ENCODE measurements at places on chromosomes 11 and 22.

DNA sequence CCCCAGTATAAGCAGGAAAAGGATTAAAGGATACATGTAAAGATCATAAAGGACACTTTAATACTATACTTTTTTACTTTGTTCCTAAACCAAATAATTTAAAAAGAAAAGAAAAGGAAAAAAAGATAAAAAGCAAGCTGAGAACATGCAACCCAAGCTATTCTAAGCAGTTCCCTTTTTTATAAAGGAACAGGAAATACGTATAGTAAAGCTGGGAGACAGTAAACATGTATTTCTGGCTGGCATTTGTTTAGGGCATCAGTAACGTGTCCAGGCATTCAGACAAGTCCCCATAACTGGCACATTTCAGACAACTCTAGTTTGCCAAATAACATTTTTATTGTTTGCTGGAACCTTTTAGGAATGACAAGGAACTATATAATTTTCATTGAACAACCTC is 24.9 kb downstream of the BCO2 start:
- DNase-seq = no peak

- DNase-seq = no peak
These were observed 117.8 kb downstream of the GGTLC2 start for GRCh38 chr22:22761963-22762772.

- DNase-seq = no peak
These were observed 3.8 kb upstream of the FDX1 start for GRCh38 chr11:110425751-110426545.

DNA sequence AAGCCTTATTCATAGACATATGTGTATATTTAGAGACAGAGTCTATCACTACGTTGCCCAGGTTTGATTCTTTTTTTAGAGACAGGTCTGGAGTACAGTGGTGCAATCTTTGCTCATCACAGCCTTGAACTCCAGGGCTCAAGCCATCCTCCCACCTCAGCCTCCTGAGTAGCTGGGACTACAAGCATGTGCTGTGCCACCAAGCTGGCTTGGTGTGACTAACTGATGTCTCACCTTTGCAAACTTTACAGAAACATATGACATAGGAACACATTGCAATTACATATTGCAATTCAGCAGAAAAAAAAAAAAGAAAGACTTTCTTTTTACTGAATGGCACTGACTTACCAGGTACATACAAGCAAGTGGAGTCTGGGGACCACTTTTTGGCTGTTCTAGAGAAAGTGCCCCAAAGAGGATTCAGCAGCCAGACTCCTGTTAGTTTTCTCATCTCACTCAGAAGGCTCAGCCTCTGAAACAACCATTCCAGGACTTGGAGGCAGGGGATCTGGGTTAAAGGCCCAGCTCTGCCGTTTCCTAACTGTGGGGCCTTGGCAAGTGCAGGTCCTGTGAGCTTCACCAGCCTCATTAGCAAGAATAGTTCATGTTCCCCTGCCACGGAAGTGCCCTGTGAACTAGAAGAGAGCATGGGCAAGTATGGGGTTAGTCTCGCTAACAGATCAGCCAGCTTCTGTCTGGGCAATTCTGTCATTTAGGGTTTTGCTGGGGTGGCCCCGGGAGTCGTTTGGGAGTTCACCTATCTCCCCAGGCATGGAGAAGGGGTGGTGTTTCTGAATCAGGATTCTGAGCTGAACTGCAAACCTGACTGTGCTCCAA is 11.3 kb upstream of the NFAM1 start:
- DNase-seq = no peak

DNA sequence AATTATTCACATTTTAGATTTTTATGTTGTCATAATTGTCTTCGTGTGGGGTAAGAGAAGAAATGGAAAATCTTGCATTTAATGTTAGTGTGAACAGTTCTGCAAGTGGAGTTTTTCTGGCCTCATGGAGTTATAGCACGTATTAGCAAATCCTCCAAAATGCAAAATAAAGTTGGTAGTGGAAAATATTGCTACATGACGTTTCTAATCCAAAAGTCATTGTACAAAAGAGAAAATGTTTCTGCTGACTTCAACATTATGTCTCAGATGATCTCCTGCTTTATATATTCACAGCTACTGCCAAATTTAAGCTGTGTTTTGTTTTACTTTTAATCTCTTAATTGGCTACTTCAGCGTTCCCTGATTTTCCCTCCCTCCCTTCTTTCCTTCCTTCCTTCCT is 1804.0 kb upstream of the RAG2 start:
- no peak for DNase-seq

GRCh38 chr11:66659763-66660162 is 17.9 kb downstream of the RBM4B start:
- no peak for DNase-seq

- no peak for DNase-seq
These were observed 2.6 kb downstream of the BET1L start for GRCh38 chr11:204587-205109.

DNA sequence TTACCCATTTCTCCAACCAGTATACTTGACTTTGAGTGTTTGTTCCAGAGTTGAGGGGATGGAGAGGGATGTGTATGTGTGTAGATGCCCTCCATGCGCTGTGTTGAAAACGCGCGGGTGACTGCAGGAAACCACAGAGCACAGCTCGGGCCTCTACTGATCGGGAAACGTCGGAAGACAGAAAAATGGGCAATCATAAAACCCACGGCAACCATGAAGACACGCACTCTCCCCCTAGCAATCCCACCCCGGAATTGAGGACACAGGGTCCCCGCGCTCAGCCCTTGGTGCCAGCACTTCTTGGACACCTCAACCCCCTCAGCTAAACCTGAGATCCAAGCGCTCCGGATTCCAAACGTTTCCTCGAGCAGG is 251 bp upstream of the UQCC3 start:
- no peak for DNase-seq

DNA sequence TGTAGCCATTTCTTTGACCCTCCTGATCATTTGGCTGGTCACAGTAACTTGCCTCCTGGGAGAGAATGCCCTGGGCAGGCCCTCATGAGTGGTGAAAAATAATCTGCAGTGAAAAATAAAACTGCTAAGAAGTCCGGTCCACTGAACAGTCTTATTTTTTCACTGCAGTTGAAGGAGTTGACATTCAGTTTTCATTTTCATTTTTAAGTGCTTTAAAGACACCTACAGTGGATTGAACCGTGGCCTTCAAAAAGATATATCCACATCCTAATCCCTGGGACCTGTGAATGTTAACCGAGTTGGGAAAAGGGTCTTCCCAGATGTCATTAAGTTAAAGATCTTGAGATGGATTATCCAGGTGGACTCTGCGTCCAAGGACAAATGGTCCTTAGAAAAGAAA is 153.6 kb upstream of the GRK3 start:
- DNase-seq = no peak

DNA sequence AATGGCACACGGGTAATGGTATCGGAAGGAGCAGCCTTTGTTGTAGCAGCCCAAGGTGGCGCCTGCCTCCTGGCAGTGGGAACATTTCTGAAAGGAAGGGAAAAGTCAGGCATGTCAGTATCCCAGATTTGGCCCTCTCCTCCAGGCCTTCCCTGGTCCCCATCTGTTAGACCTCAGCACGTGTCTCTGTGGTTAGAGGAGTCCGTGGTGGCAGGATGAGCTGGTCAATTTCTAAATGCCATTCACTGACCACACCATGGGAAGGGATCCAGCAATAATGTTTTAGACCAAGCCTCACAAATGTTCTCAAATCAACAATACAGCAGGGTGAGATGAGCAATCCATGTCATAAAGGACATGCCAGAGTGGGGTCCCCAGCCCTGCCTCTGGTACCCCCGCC is 49.0 kb upstream of the CYP2D6 start:
- no peak for DNase-seq

GRCh38 chr22:40531951-40532900 is 104.3 kb downstream of the MRTFA start:
- DNase-seq = no peak

DNA sequence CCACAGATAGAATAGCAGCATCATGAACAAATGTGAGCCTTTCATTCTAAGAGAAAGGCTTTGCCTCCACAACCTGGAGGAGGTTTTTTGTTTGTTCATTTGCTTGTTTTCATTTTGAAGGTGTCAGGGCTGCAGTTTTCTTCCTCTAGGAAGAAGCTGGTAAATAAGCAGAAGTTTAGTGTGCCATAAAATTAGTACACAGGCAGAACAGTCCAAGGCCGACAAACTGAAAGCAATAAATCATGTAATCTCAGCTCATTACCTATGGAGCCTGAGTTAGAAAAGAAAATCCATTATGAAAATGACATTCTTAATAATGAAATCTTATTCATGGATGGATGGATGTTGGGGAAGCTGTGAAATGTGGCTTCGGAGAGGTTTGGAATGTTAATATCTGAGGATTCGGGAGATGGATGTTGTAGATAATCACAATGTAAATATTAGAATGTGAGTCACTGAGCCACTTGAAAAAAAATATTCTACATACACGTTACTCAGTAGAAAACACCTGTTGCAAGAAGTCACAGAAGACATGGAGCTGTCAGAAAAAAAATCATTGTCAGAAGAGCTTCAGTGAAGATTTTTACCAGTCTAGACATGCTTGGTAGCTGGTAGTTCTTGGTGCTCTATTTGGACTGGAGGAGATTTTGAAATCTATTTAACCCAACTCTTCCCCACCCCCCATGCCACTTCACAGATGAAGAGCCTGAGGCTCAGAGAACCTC is 15.0 kb upstream of the ZDHHC13 start:
- DNase-seq = no peak

GRCh38 chr11:799641-800316 is 1.7 kb upstream of the SLC25A22 start:
- no peak for DNase-seq

- DNase-seq = no peak
These were observed 12.0 kb downstream of the SPTBN2 start for GRCh38 chr11:66716996-66717395.

DNA sequence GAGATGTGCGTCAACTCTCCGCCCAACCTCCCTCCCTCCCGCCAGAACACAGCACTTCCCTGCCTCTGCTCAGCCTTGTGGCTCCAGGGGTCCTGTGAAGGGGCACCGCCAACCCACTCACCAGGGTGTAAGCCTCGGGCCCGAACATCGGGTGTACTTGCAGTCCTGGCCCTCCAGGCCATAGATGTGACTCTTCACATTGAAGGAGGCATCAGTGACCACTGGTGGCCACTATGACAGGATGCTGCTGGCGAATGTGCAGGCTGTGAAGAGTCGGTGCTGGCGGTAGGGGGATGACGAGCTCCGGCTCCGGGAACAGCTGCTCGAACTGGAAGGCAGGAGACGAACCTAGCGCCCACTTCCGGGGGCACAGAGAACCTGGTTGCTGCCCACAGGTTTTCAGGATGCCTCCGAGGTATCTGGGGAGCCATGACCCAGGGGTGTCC is 97.4 kb downstream of the MED15 start:
- DNase-seq = peak; percentile 53

- no peak for DNase-seq
These were observed 32.7 kb downstream of the GRAMD4 start for GRCh38 chr22:46652847-46653331.

DNA sequence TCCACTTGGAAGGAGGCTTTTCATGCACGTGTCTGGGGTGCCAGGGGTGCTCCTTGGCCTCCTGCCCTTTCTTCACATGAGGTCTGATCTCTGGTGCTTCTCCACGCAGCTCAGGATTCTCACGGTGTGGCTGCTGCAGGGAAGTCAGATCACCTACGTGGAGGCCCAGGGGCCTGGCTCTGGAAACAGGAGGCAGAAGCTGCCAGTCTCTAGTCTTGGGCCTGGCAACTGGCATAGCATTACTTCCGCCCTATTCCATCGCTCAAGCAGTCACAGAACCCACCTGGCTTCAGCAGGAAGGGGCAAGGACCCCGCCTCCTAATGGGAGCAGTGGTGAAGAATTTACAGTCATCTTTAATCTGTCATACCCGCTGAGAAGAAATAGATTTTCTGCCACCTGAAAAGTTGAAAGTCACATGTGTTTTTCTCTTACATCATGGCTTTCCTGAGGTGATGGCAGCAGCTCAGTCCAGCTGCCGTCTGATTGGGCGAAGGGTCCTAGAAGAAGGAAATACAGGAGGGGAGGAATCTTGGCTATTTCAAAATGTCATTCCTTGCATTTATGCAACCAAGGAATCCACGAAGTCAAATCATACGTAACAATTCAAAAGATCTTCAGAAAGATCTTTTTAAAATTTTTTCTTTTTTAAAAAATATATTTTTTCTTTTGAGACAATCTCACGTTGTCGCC is 50.1 kb upstream of the DKK3 start:
- DNase-seq = no peak

DNA sequence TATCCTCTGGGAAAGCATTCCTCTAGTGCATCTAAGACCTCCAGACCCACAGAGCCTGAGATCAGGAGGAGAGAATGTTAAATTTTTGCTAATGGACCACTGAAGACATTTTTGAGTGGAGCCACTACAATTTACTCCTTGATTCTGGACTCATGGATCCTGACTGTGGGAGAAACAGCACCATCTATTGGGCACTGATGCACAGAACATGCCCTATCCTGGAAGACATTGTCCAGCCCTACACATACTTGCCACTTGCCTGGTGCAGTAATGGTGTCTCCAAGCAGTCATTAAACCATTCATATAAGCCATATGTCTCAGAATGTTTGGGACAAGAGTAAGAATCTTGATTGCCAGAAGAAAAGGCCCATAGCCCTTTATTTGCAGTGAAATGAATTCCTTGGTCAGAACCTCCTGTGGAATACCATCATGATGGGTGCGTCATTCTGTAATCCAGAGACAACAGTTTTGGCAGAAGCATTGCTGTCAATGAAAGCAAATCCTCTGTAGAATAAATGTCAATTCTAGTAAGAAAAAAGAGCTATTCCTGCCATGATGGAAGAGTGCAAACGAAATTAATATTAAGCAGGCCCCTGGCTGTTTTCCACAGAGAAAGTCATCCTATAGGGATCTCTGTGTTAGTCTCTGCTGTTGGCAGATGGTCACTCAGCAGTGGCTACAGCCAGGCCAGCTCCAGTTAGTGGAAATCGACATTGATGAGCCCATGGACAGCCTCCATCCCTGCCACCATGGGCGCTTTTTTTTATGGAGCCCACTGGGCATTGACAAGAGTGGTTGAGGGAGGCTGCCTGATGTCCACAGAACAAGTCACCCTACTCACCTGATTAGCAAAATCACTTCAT is 43.5 kb downstream of the GGTLC2 start:
- DNase-seq = peak; percentile 31

- DNase-seq = no peak
These were observed 190.6 kb upstream of the PLET1 start for GRCh38 chr11:112451250-112451649.

DNA sequence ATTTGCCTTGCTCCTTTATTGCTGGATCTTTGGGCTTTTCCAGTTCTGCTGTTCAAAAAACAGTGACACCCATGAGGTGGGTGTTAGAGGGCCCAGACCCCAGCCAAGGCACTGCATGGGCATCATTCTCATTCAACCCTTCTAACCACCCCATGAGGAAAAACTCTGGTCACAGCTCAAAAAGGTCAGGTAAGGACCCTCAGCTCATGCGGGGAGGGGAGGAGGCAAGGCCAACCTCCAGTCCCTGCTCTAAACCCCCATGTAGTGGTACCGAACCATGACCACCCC is 7.4 kb downstream of the GNB1L start:
- no peak for DNase-seq

DNA sequence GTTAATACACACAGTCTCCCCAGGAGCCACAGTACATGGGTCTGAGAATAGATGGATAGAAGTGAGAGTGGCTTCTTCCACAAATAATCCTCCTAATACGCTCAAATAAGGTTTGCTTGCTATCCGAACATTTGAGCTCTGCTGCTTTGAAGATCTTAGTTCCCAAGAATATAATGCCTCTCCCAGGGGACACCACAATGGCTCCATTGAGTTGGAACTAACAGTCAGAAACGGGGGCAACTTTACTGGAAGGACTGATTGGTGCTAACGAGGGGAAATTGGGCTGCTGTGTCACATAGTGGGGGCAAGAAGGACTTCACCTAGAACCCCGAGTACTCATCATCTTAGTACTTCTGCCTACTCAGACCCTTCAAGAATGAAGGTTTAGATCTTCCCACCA is 66.2 kb downstream of the IGLL5 start:
- DNase-seq = no peak

Data from ELF-1 (cell line).